ENCODE measurements at places on chromosomes 5 and 9.

- DNase-seq: peak; percentile 94
Observed at GRCh38 chr5:98483301-98483685, 290.2 kb upstream of the RGMB start.

DNA sequence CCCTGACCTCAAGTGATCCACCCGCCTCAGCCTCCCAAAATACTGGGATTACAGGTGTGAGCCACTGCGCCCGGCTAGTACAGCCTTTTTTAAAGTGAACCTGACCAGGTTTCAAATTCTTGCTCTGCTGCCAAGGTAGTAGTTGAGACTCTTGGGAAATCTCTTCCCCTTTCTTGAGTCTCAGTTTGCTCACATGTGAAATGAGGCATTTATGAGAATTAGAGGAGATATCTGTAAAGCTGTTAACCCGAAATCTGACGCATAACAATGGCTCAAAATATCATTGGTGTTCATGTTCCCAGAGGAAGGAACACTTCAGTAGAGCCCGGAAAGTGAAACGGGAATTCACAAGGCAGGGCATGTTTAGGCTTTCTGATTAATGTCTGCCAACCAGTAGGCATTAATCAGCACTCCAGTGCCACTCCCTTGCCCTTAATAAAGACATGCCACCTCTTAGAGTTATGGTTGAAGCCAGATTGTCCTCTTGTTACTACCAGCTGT is 1.5 kb downstream of the ARPC5L start:
- no peak for DNase-seq

DNA sequence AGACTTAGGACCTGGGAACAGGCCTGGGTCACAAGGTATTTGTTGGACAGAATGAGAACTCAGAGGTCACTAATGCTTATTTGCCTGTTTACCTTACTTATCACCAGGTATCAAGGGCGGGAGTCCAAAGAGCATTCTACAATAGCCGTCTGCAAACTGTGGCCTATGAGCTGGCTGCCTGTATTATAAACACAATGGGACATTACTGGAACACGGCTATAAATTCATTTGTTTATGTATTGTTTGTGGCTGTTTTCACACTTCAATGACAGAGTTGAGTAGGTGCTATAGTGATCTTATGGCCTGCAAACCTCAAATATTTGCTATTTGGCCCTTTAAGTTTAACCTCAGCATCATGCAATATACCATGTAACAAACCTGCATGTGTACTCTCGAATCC is 76.6 kb upstream of the ASTN2 start:
- no peak for DNase-seq

- DNase-seq: no peak
Observed at GRCh38 chr9:137299938-137300337, 2.1 kb downstream of the NRARP start.

DNA sequence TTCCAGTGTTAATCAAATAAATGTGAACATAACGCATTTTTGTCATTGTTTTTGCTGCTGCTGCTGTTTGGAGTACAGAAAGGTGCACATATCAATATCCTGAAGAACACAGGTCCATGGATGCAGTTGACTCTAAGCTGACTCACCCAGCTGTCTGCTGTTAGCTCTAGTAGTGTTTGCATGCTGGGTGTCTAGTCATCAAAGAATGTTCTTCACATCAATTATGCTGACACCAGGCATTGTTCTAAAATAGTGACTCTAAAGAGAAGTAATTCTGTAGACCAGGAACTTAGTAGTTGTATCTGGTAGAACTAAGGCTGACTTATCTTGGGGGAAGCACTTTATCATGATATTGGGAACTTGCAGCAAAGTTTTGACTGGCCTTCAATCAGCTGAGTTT is 55.7 kb upstream of the DPYSL3 start:
- peak; percentile 77 for DNase-seq

DNA sequence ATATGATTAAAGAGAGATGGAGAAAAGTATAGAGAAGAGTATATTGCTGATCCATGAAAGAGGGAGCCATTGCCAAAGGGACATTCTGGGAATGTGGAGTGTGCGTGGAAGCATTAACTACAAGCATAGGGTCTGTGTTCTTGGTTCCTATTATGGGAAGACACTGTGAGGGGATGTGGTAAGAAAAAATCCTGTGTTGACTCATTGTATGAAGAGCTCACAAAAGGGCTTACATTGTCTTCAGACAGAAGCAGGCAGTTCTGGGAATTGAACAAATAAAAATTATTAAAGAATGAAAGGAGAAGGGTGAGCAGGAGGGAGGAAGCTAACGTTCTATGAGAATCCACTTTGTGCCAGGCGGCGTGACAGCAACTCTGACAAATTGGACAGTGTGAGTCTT is 250.4 kb upstream of the CHD1 start:
- DNase-seq: no peak

- no peak for DNase-seq
Observed at GRCh38 chr9:7456377-7456776, 343.2 kb downstream of the DMAC1 start.

- no peak for DNase-seq
Observed at GRCh38 chr5:462051-462481, 19.1 kb downstream of the EXOC3 start.

DNA sequence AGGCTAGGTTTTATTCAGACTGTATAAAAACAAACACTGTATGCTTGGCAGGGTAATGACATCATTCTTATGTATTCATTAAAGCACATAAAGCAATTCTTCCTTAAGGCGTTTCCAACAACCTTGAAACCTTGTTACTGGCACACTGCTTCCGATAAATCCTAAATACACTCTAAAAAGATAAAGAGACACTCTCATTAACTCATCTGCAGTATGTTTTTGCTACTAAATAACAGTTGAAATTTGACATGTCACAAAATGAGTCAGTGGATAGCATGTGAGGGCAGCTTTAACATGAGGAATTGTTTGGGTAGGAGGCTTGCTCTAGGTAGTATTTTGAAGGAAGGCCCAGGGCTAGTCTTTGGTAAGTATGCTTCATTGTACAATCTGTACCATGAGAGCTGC is 13.7 kb downstream of the YIPF5 start:
- DNase-seq: no peak

DNA sequence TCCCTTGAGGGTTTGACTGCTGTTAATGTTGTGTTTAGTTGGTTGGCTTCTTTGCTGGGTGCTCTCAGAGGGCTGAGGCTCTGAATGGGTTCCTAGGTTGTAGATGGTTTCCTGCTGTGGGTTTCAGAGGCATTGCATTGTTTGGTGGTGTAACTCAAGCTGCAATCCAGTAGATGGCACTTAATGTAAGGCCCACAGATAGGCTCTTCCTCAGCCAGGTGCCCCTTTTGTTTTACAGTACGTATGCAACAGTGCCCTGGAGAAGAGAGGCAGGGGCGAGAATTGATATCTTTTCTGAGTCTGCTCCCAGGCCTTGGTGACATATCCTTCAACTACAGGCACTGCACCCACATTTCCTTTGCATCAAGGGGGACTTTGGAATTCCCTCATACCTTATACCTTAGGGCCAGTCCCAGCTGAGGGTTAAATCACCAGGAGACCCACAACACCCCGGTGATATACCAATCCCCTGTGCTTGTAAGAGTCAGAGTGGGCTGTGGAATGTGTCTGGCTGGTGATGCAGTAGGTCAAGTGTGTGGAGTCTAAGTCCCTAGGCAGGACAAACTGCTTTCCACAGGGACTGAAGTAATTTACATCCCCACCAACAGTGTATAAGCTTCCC is 7.0 kb upstream of the UGT3A2 start:
- no peak for DNase-seq

- DNase-seq: no peak
Observed at GRCh38 chr9:29208670-29209069, 1635.4 kb upstream of the C9orf72 start.

GRCh38 chr5:133942614-133943474 is 25.6 kb downstream of the C5orf15 start:
- DNase-seq: no peak

DNA sequence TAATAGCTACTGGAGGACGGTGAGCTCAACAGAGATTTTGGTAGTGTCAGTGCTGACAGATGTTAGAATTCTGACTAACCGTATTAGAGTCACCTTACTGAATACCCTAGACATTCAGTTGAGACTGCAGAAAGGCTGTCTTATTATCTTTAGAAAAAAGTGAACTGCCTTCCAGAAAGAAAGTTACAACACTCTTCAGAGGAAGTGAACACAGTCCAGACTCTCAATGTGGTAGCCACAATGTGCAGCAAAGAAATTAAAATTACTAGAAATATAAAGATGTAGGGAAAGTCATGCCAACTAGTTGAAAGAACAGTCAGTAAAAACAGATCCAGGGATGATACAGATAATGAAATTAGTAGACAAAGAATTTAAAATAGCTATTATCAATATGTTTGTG is 47.1 kb upstream of the COL15A1 start:
- DNase-seq: no peak

GRCh38 chr5:50672663-50673062 is 6.2 kb downstream of the PARP8 start:
- DNase-seq: no peak

DNA sequence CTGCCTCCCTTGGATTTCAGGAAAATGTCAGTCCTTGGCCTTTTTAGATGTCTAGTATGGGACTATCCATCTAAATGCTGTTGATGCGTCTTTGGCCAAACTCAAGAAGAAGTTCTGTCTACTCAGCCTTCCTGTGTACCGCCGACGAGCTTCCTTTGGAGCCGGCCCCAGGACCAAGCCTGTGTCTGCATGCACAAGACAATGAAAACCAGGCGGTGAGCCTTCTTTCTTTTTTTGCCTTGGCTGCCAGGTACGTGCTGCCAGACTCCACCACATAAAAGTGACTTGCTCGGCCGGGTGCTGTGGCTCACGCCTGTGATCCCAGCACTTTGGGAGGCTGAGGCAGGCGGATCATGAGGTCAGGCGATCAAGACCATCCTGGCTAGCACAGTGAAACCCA is 6.0 kb upstream of the NEURL1B start:
- DNase-seq: no peak

- DNase-seq: no peak
Observed at GRCh38 chr5:38543886-38544285, 12.6 kb downstream of the LIFR start.

- DNase-seq: no peak
Observed at GRCh38 chr5:10573487-10574145, 9.7 kb downstream of the ANKRD33B start.

- DNase-seq: no peak
Observed at GRCh38 chr9:34506623-34507022, 16.2 kb downstream of the ENHO start.

GRCh38 chr5:134127988-134128647 is 13.6 kb downstream of the TCF7 start:
- DNase-seq: no peak

DNA sequence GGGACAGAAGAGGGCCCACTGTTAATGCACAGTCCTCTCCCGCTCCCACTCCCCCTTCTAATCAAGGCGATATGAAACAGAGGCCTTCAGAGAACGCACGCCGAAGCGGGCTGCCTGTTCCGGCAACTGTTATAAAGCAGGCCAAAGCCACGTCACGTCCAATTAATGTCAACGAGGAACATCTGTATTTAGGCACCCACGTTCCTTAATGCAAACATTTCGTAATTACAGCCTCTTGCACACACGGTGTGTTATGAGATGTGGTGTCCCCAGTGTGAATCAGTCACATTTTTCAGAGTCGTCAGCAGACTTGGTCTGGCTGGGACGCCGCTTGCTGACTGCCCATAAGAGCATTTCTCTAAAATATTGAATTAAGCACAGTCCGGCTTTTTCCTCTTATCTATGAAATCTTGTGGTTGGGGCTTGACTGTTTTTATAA is 339.0 kb downstream of the NSG2 start:
- DNase-seq: peak; percentile 90

GRCh38 chr5:6715758-6716628 is 2.8 kb downstream of the TENT4A start:
- DNase-seq: no peak

GRCh38 chr9:91188719-91189590 is 172.8 kb downstream of the AUH start:
- DNase-seq: no peak

DNA sequence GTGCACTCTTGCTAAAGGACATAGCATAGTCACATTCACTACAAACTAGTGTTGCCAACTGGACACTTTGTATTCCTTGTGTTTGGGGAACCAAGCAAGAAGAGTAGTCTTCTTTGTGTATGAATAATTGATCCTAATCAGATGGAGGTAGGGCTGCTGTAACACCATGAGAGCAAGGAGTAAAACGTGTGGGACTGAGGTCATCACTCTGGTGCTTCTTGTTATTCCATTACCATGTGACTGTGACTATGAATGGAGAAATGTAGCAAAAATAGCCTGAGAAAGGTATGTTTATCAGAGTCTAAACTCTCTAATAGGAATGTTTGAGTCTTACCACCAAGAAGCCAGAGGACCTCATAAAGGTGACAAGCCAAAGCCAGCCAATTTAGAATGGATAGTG is 966.9 kb downstream of the TAF11L14 start:
- DNase-seq: no peak

DNA sequence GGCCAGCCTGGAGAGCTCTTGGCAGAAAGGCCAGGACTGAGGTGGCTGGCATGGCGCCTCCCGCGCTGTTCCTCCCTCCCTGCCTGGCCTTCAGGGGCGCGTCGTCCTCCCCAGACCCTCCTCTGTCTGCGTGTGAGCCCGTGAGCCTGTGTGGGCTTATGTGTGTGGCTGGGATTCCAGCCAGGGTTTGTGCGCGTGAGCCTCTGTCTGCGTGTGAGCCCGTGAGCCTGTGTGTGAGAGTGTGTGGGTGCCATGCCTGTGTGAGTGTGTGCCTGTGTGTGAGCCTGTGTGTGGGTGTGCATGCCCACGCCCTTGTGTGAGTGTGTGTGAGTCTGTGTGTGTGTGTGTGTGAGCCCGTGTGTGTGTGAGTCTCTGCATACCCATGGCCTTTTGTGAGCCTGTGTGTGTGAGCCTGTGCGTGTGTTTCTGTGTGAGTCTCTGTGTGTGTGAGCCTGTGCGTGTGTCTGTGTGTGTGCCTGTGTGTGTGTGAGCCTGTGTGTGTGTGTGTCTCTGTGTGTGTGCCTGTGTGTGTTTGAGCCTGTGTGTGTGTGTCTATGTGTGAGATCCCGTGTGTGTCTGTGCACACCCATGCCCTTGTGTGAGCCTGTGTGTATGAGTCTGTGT is 13.0 kb downstream of the RXRA start:
- DNase-seq: peak; percentile 57

- DNase-seq: no peak
Observed at GRCh38 chr5:168176941-168177340, 114.5 kb upstream of the WWC1 start.

DNA sequence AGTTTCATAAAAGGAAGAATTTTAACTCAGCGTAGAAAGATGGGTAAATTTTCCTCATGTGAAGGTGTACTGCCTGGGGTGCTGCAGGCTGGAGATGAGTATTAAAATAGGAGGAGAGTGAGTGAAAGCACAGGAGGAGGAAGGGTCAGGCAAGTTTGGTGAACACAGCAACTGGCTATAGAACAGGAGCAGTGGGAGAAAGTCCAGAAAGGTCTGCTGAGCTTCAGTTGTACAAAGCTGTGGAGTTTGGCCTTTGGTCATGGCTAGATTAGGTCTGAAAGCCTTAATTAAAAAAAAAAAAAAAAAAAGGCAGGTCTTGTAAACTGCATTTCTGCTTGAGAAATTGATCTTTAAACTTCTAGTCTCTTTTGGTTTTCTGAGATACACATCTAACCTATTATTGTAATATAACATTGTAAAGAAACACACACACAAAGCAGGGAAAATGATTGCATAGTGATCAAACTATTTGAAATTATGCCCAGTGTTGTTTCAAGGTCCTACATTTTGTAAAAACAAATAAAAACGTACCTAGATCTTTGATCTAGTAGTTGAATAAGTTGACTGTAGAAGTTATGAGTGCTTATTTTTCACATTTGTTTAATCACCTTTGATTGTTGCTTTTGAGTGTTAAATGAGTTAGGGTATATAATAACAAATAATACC is 43.6 kb downstream of the MAP3K1 start:
- DNase-seq: no peak

Measured in fibroblast of skin of abdomen (primary cell).